Common myeloid progenitor, CD34-positive (primary cell): ENCODE measurements at places on chromosomes 5 and 9.
A peak's percentile ranks its signal among the peaks of the same experiment; 100 is the strongest.

DNA sequence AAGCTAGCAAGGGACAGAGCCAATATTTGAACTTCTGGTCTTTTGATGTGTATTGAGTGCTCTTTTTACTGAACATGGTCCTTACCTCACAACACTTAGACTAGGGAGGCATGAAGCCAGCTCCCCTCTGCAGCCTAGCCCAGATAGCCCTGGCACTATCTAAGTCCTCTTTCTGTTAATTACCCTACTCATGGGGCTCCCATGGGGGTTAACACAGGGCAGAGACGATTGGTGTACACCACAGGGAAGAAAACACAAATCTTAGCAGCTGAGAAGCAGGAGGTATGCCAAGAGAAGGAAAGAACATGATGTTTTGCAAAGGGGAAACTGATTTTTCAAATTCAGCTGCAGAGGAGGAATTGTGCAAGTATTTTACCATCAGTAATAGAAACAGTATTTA is 383.8 kb downstream of the TMEM232 start:
- no peak for DNase-seq

DNA sequence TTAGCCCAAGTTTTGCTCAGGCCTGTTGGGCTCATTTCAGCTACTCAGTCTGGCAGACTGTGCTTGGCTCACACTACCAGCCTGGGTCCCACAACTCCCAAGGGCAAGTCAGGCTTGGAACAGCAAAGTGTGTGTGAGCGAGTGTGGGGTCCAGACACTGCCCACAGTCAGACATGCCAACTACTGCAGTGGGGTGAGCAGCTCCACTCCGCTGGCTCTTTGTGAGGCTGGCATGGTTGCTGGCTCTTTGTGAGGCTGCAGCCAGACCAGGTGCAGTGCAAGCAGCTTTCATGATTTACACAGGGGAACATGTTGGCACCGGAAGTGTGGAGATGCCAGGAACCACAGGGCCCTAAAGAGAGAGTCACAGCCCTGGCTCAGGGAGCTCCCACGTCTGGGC is 606.7 kb upstream of the FAM174A start:
- no peak for DNase-seq

- peak; percentile 32 for DNase-seq
These were observed 69.0 kb downstream of the MEF2C start for GRCh38 chr5:88813805-88814575.

DNA sequence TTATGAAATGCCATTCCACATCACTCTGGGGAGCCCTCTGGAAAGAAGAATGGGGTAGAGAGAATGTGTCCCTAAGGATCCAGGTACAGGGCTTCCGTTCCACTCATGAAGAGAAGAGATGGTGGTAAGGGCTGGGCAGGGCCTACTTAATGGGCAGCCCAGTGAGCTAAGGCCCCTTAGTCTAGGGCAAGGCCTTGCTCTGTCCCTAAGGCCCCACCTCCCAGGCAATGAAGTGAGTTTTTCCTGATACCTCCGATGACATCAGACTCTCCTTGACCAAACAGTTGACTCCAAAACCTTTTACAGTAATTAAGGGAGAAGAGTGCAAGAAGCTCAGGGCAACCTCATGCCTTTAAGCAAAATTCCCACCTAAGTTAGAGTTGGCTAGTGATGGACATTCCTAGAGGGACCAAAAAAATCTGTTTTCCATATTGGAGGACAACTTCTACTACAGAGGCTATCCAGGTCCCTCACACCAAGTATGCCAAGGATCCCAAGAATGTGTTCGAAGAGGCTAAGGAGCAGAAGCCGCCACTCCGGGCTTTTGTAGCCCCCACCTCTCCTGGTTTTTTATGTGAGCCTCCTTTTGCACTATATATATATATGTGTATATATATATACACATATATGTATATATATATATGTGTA is 5.9 kb downstream of the KLF9 start:
- DNase-seq: no peak

DNA sequence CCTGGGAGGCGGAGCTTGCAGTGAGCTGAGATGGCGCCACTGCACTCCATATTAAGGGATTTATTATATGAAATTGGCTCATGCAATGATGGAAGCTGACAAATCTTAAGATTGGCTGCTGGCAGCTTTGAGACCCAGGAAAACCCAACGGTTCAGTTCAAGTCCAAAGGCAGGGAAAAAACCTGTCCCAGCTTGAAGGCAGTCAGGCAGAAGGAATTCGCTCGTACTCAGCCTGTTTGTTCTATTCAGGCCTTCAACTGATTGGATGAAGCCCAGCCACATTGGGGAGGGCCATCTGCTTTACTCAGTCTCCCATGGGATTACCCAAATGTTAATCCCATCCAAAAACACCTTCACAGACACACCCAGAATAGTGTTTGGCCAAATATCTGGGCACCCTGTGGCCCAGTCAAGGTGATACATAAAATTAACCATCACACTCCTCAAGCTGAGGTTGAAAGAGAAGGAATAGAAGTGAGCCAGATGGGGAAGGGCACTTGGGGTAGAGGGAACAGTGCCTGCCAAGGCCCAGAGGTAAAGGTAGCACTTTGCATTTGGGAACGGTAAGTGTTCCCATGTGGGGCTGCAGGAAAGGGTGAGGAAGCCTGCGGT is 8.5 kb upstream of the ORM1 start:
- no peak for DNase-seq

GRCh38 chr5:8726383-8727036 is 819.4 kb downstream of the SEMA5A start:
- no peak for DNase-seq

- no peak for DNase-seq
These were observed 244.7 kb upstream of the RPS23 start for GRCh38 chr5:82522897-82523296.

DNA sequence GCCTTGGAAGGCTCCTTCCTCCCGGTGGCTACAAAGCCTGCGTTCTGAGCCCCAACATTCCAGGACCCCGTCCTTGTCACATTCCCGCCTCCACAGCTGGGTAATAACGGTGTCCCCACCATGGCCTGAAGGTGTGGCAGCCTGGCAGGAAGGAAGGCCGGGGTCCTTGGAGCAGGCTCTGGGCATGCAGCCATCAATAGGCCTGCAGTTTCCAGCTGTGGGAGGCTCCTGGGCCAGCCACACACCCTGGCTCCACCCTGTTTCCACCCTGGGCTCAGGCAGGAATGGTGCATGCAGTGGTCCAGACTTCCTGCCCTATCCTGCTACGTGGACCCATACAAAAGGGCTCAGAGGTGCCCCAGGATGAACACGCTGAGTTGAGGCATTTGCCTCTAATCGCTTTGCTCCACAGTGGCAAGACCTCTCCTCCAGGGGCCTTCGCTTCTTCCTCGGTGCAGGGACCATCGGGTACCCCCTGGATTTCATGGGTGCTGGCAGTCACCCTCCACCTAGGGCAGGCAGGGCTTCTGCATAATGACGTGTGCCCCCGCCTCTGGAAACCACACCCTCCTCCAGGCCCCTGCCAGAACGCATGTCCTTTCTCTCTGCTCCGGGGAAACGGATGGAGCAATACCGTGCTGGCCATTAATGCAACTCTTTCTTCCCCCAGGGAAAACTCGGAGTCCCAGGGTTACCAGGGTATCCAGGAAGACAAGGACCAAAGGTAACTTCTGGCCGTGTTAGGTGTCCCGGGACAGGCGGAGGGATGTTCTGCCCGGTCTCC is 95.1 kb upstream of the FCN2 start:
- no peak for DNase-seq

DNA sequence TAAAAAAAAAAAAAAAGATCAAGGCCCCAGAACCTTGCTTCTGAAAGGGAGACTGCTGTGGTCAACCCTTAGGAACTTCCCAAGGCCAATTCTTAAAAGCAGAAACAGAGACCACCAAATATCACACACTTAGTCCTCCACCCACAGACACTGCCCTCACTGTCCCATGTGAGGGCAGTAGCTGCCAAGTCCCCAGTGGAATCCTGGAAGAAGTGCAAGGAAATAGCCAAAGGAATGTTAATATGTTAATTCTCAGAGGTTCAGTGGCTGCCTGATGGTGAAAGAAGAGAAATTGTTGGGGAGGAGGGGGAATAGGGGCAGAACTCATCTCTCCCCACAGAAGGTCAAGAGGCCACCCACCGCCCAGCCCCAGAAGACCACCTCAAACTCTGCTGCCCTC is 23.1 kb downstream of the FSTL4 start:
- DNase-seq: no peak

DNA sequence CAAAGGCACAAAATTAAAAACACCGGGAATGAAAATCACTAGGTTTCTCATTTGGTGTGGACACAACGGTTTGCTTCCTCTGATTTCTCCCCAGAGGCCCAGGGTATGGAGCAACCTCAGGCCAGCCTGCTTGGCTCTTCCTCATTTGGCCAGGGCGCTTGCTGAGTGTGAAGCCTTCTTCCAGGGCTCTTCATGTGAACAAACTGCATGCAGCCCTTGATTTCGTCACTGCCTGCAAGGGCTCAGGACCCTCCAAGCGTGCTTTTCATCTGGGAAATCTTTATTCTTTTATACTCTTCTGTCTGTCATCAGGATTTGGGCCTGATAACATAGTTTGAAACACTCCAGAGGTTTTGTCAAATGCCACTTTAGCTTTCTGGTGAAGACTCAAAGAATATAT is 122.6 kb upstream of the KLF4 start:
- DNase-seq: no peak

- no peak for DNase-seq
These were observed 321.7 kb downstream of the SH3GL2 start for GRCh38 chr9:17900606-17901005.

DNA sequence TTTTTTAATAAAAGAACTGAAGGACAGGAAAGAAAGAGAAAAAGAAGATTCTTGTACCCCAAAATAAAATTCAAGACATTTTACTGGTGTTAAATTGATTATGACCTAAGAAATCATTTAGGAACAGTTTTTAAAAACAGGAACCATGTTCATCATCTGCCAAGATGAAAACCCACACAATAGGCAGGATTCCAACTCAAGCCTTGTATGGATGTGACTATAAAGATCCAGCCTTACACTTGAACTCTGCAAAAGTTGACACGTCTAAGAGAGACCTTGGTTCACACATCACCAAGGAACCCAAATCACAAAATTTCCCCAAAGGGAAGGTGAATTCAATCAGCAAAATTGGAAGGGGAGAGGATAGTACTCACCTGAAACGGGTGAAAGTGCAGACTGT is 82.6 kb downstream of the SMIM23 start:
- DNase-seq: no peak

GRCh38 chr5:3284506-3284905 is 311.1 kb upstream of the IRX1 start:
- no peak for DNase-seq

GRCh38 chr5:161851691-161852299 is 3.9 kb downstream of the GABRA1 start:
- no peak for DNase-seq
